ENCODE measurements at places on chromosomes 7 and 10.

GRCh38 chr10:19658622-19659233, 157.5 kb upstream of the PLXDC2 start:
- DNase-seq: no peak

DNA sequence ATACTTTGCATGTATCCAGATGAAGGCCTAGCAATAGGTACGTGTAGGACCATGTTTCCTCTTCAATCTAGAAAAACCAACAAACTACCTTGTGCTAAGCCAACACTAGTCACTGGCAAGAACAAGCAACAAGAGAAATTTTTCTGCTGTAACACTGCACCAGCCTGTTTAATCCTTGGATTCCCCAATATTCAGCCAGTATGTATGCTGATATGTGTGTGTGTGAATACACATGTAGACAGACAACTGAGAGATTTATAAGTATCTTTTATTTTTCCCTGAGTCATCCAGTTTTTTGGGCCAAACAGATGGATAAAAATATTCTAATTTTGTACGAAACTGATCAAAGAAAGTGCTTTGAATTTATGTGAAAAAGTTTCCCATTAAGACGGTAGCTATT, 26.2 kb downstream of the GLI3 start:
- DNase-seq: no peak

DNA sequence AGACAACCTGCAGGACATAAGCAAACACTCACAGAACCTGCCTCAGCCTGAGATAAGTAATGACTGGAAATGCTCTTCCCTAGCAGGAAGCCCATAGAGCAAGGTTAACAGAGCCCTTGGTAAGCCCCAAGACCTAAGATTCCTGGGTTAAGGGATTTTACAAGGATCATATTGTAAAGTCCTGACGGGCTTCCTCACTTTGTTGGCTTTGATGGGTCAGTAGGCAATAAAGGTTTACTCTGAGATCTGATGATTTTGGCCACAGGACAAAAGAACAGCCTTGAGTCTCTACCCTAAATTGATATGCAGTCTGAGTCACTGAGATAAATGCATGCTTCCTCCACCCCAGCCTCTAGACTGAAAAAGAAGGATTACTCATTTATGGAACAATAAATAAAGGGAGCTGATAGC, 270.8 kb downstream of the HTR7 start:
- no peak for DNase-seq

DNA sequence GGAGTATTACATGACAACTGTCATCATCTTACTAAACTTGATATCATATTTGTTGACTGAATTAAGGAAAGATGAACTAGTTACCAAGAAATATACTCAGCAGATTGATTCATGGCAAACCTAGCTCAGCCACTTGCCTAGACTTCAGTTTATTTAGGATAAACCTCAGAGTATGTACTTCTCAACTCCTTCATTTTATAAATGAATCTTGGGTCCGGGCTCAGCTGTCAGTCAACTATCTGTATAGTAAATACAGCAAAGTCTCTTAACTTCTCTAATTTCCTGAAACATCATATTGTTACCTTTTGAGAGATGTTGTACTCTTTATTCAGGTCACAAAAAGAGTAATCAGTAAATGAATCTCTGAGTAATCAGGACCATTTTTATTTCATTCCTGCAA, 211.0 kb upstream of the KLF14 start:
- DNase-seq: no peak

GRCh38 chr7:115734641-115735040, 295.9 kb downstream of the TFEC start:
- DNase-seq: no peak

- DNase-seq: peak; percentile 27
These were observed 384.1 kb downstream of the GATA3 start for GRCh38 chr10:8438603-8439002.

GRCh38 chr10:45095286-45095685, 94.6 kb downstream of the ZNF22 start:
- no peak for DNase-seq

DNA sequence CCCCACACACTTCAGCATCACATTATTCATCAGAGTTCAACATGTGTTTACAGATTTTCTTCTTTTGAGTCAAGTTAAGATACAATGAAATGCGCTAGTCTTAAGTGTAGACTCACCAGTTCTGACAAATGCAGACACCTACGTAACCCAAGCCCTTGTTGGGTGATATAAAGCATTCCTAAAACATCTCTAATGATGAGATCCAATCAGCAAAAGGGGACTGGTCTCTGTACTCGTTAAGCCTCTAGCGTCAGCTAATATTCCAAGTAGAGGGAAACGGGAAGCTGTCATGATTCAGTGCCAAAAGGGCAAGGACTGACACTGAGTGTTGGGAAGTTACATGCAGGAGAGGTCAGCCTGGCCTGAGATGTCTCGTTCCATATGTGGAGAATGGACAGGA, 38.7 kb upstream of the TRIL start:
- DNase-seq: no peak

DNA sequence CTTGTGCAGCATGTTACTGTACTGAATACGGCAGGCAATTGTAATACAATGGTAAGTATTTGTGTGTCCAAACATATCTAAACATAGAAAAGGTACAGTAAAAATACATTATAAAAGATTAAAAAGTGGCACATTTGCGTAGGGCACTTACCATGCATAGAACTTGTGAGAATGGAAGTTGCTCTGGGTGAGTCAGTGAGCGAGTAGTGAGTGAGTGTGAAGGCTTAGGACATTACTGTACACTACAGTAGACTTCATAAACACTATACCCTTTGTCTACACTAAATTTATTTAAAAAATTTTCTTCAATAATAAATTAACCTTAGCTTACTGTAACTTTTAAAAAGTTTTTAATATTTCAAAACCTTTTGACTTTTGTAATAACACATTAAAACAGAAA, 37.5 kb downstream of the BPGM start:
- no peak for DNase-seq

DNA sequence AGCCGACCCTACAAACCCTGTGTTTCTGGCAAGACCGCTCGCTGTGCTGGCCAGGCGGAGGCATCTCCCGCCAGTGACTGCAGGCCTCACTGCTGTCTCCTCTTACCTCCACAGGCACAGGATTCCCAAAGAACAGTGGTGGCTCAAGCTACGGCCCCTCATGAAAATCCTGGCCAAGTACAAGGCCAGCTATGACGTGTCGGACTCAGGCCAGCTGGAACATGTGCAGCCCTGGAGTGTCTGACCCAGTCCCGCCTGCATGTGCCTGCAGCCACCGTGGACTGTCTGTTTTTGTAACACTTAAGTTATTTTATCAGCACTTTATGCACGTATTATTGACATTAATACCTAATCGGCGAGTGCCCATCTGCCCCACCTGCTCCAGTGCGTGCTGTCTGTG, 36.2 kb downstream of the PITRM1 start:
- DNase-seq: no peak

DNA sequence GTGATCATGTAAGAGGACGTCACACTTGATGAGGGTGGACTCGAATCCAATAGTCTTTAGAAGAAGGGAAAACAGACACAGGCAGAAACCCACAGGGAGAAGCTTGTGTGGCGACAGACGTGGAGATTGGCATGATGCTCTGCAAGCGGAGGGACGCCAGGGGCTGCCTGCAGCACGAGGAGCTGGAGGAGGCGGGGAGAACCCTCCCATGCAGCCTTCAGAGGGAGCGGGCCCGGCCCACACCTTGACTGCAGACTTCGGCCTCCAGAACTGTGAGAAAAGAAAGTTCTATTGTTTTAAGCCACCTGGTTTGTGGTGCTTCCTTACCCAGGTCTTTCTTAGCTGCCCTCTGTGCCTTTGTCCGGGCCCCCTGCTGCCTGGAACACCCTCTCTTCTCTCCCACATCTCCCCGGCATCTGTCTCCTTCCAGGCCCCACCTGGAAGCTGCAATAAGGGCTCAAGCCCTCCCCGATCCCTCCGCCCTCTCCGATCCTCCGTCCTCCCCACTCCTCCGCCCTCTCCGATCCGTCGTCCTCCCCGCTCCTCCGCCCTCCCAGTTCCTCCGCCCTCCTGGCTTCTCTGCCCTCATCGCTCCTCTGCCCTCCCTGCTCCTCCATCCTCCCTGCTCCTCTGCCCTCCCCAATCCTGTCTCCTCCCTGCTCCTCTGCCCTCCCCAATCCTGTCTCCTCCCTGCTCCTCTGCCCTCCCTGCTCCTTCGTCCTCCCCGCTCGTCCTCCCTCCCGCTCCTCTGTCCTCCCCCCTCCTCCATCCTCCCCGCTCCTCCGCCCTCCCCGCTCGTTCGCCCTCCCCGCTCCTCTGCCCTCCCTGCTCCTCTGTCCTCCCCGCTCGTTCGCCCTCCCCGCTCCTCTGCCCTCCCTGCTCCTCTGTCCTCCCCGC, 17.4 kb upstream of the PRKAG2 start:
- DNase-seq: no peak

DNA sequence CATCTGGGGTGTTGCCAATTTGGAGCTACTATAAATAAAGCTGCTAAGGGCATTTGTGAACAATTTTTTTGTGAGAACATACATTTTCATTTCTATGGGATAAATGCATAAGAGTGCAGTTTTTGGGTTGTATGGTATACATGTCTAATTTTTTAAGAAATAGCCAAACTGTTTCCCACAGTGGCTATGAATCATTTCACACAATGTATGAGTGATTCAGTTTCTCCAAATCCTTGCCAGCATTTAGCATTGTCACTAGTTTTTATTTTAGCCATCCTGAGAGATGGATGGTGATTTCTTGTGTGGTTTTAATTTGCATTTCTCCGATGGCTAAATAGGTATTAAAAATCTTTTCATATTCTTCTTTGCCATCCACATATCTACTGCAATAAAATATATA, 105.3 kb downstream of the AMPH start:
- no peak for DNase-seq

- DNase-seq: no peak
These were observed 191.6 kb downstream of the BICC1 start for GRCh38 chr10:58704226-58704625.

GRCh38 chr10:13062803-13063202, 37.2 kb upstream of the OPTN start:
- no peak for DNase-seq

- no peak for DNase-seq
These were observed 122.5 kb upstream of the MBL2 start for GRCh38 chr10:52895059-52895458.

GRCh38 chr7:1666823-1667565, 3.1 kb upstream of the ELFN1 start:
- no peak for DNase-seq

DNA sequence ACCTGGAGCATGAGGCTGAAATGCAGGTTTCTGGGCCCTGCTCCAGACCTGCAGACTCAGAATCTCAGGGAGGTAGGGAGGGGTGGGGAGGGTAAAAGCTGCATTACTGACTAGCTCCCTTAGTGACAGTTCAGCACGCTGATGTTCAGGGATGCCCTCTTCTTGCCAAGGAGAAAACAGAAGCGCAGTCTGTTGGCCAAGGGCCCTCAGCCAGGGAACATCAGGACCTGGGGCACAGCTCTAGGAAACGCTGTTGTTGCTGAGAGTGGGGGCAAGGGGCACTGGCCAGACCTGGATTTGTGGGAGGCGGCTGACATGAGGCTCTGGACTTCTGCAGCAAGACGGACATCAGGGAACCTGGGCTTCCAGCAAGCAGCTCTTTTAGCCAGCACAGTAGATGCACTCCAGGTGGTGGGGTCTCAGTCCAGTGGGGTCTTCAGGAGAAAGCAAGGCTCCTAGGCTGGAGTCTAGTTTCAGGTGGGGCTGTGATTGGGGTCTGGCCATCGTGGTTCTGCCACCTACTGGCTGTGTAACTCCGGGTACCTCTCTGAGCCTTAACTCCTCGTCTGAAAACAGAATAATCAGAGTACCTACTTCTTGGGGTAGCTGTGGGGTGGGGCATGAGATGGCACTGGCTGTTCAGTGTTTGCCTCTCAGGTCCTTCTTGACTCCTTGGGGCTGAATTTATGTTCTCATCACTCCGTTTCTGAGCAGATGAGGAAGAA, 72.9 kb upstream of the PRLHR start:
- DNase-seq: no peak

DNA sequence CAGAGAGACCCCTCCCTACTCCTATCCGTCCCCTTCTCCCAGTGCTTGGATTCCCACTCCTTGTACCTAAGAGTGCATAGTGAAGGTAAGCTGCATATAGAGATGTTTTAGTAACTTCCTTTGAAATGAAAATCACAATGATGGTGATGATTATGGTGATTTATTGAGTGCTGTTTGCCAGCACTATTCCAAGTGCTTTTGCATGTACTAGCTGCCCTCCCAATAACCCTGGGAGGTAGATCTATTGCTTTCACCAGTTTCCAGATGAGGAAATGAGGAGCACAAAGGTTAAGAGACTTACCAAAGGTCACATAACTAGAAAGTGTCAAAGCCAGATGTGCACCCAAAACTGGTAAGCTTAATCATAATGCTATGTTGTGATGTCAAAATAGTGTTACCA, 80.4 kb upstream of the NEUROD6 start:
- DNase-seq: no peak

GRCh38 chr10:90718182-90718581, 139.7 kb downstream of the HTR7 start:
- peak; percentile 3 for DNase-seq

GRCh38 chr7:148149730-148150129, 440.8 kb upstream of the C7orf33 start:
- no peak for DNase-seq

GRCh38 chr10:103475437-103475836, 3.6 kb downstream of the CALHM3 start:
- no peak for DNase-seq

- no peak for DNase-seq
These were observed 26.7 kb downstream of the ZCWPW1 start for GRCh38 chr7:100401811-100402210.

DNA sequence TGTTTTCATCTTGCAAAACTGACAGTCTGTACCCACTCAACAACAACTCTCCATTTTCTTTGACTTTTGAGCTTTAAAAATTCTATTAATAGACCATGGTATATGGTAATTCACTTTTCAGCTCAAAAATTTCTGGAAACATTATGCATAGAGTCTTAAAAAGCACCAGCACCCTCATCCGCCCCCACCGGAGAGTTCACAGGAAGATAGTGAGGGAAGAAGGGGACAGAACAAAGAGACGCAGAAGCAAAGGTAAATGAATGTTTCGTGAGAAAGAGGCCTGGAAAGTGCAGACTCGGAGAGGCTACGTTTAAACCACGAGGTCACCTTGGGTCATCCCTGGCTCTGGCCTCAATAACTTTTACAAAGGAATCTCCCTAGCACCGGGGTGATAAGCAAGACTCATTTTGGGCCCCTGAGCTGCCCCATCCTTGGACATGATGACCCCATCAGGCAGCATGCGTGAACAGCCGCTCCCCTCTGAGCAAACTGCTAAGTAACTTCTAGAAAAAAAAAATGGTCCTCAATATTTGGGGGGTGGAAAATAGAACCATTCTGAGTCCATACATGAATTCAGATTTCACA, 96.3 kb downstream of the CPXM2 start:
- no peak for DNase-seq

All from hematopoietic multipotent progenitor cell treated with erythropoietin and hydrocortisone succinate and interleukin-3 and kit ligand, for 4 days (in vitro differentiated cells).